A549 treated with Hydrocortisone at 1 μM for 4 hours (cell line): ENCODE measurements at places on chromosomes 13 and 19. TPM values are rescaled to one million over a fixed set of nuclear protein-coding genes. Genes with fewer than 3 reads are reported as not detected.

FCHO1 gene
- total RNA-seq: 15.5 to 20.7 TPM (median 17.9 TPM) in 5 replicates

CFD gene
- 8.2 to 22.5 TPM (median 20.7 TPM) in 5 replicates for total RNA-seq

PDX1 gene
- 0.05 to 0.12 TPM (median 0.06 TPM) in 4 of 5 replicates, not detected in the other for total RNA-seq

MAST1 gene
- total RNA-seq: 1.3 to 2.1 TPM (median 1.8 TPM) in 5 replicates

FFAR2 gene
- total RNA-seq: not detected in 5 replicates

PSG4 gene
- 0.56 to 0.91 TPM (median 0.74 TPM) in 5 replicates for total RNA-seq

EEF2 gene
- total RNA-seq: 1,002 to 1,061 TPM (median 1,049 TPM) in 5 replicates

CLEC4M gene
- not detected in 5 replicates for total RNA-seq

EXOC3L2 gene
- 1.5 to 2.5 TPM (median 2.0 TPM) in 5 replicates for total RNA-seq
